ENCODE measurements at places on chromosomes 16 and 17.
A peak's percentile ranks its signal among the peaks of the same experiment; 100 is the strongest.

DNA sequence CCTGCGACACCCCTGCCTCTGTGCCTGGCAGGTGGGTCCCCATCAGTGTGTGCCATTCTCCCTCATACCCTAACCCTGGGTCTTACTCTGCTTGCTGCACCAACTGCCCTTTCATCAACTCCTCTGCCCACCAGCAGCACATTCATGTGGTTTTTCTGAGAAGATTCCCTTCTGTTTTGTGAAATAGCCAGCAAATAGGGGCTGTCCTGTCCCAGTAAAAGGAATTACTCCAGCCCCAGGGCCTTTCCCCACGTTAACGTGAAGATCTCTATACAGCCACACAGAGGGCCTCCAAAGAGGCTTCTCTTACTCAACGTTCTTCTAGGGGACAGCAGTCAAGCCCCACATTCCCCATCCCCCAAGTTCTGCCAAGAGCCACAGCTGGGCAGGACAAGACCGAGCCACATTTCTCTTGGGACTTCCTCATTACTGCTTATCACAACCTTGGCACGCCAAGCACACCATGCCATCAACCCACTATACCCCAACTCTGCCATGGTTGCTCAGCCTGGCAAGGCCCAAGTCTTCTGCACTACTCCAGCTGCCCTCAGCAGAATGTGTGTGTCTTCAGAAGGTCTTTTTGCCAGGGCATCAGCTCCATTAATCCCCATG, 18.7 kb upstream of the CCL2 start:
- DNase-seq = no peak

DNA sequence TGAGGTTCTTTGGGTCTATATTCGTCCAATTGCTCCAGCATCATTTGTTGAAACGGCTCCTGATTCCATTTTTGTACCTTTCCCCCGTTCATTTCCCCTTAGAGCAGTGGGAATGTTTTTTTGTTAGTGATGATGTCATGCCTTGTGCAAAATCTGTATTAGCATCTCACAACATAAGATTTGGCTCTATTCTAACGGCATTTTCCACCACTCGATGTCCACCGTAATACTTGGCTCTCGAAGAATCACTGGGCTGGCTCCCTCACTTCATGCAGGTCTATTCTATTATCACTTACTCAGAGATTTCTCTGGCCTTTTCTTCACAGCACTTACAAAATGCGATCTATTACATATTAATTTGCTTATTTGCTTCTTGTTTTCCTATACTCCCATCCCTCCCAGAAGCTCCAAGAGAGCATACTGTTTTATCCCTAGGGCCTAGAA, 571 bp upstream of the NME1 start:
- no peak for DNase-seq

GRCh38 chr16:28602529-28602928, 5.7 kb upstream of the SULT1A2 start:
- DNase-seq = no peak

DNA sequence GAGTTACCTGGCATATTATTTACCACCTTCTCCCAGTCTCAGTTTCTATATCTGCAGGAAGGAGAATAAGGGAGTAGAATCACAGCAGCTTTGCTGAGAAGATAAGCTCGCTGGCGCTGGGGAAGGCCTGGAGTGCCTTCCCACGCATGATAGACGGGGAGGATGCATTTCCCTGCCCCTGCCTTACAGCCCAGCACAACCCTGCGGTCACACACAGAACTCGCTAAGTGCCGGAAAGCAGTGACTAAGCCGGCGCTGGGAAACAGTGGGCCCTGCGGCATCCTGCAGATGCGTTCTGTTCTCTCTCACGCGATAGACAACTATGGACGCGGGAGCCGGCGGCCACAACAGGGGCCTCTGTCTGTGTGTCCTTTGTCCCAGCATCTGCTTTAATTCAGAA, 4.8 kb downstream of the CA5A start:
- peak; percentile 70 for DNase-seq

DNA sequence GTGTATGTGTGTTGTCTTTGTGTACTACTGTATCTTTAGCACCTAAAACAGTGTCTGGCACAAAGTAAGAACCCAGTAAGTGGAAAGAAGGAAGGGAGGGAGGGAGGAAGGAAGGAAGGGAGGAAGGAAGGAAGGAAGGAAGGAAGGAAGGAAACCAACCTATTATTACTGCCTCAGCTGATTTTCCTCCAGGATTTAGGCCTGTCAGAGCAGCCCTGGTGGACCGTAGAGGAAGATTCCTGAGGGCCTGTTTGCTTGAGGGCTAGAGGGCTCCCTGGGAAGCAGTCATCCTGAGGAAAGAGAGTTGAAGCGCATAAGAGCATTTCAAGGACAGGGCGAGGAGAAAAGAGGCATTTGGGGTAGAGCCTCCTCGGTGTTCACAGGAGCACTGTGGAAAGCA, 61.5 kb downstream of the WSB1 start:
- DNase-seq = no peak

DNA sequence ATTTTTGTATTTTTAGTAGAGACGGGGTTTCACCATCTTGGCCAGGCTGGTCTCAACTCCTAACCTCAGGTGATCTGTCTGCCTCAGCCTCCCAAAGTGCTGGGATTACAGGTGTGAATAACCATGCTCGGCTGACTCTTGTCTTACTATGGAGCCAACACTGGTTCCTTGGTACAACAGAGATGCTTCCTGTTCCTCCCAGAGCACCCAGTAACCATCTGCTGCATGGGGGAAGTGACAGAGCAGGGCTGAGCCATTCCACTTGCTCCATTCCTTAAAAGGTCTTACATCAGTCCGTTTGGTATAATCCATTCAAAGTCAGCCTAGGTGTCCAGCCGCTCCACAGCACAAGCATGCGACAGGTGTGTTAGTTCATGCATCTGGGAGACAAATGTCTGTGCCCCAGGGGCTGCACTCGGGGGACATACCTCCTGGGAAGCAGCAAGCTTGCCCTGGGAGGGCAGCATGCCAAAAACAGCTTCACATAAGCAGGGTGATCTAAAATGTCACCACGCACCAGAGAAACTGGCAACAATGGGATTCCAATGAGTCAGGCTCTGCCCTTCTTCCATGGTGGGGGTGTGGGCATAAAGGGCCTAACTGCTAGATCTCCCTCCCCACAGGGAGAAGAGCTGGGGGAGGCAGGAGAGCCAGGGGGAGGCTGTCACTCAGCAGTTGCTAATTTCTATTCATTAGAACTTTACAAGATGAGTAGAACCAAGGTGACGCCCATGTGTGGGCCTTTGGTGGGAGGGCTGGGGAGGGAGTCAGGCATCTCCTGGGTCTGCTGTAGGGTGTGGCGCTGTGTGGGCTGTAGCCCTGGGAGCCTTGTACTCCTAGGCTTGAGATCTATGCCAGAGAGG, 35.5 kb downstream of the PIPOX start:
- DNase-seq = no peak

GRCh38 chr16:75236736-75237397, 14.6 kb downstream of the BCAR1 start:
- DNase-seq = no peak

DNA sequence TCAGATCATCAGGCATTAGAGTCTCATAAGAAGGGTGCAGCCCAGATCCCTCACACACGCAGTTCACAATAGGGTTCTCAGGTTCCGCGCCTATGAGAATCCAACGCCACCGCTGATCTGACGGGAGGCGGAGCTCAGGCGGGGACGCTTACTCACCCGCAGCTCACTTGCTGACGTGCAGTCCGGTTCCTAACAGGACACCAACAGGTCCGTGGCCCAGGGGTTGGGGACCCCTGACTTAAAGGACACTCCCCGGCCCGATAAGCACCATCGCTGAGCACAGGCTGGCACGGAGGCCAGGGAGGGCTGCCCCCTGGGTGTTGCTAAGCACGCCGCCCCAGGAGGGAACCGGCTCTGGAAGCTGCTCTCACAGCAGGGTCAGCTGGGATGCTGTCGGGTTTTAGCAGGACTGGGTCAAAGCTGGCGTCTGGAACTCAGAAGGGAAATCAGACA, 30.1 kb upstream of the BAHCC1 start:
- DNase-seq = peak; percentile 60

GRCh38 chr17:29650396-29650795, 27.7 kb upstream of the CORO6 start:
- no peak for DNase-seq

DNA sequence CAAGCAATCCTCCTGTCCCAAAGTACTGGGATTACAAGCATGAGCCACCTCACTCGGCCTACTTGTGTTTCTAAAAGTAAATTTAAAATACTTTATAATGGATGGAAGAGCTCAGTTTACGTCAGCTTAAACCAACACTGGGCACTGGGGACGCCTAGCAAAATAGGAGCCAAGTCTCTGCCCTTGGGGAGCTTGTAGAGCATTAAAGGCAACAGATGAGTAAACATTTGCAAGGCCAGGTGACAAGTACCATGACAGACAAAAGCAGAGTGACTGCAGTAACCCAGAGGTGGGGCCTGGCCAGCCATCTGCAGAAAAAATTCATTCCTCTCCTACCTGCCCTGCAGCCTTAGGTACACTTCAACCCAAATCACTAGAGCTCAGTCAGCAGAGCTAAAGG, 12.1 kb upstream of the NLK start:
- no peak for DNase-seq

- no peak for DNase-seq
Observed at GRCh38 chr17:46037722-46038255, 38.7 kb downstream of the STH start.

DNA sequence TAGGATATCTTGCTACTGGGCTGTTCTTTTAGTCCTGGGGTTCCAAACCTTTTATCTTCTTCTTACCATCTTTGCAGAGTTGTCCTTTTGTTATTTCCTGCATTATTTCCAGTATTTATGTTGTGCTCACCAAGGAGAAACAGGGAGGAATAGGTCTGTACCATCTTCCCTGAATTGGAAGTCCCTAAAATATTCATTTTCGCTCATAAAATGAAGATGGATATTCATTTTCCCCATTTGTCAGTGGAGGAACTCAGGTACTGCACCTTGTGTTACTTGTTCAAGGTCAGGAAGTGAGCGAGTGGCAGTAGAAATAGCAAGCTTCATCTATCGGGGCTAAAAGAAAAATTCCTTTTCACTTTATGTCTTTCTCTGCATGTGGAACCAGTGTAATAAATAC, 989.7 kb downstream of the CDH11 start:
- DNase-seq = no peak

GRCh38 chr17:17022011-17022410, 20.2 kb upstream of the MPRIP start:
- DNase-seq = no peak

GRCh38 chr16:53061701-53062159, 6.9 kb downstream of the CHD9 start:
- DNase-seq = peak; percentile 74

GRCh38 chr16:53031323-53031942, 21.3 kb downstream of the CHD9NB start:
- DNase-seq = no peak

DNA sequence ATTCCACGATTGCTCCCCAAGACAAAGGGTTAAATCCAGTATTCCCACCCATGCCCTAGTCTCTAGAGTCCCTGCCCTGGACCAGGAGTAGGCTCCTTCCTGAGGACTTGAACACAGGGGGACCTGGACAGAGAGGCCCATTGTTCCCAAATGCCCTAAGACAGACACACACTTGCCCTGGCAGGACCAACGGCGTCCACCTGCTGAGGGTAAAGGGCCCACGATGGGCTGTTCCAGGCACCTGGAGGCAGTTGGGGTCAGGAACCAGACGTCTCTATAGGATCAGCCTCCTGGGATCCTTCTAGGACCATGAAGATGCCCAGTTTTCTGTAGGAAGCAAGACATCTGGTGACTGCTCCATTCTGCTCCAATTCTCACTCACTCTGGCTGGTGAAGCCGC, 39.3 kb downstream of the TNFRSF13B start:
- DNase-seq = no peak

GRCh38 chr16:75042426-75043174, 43.8 kb downstream of the ZNRF1 start:
- DNase-seq = no peak

DNA sequence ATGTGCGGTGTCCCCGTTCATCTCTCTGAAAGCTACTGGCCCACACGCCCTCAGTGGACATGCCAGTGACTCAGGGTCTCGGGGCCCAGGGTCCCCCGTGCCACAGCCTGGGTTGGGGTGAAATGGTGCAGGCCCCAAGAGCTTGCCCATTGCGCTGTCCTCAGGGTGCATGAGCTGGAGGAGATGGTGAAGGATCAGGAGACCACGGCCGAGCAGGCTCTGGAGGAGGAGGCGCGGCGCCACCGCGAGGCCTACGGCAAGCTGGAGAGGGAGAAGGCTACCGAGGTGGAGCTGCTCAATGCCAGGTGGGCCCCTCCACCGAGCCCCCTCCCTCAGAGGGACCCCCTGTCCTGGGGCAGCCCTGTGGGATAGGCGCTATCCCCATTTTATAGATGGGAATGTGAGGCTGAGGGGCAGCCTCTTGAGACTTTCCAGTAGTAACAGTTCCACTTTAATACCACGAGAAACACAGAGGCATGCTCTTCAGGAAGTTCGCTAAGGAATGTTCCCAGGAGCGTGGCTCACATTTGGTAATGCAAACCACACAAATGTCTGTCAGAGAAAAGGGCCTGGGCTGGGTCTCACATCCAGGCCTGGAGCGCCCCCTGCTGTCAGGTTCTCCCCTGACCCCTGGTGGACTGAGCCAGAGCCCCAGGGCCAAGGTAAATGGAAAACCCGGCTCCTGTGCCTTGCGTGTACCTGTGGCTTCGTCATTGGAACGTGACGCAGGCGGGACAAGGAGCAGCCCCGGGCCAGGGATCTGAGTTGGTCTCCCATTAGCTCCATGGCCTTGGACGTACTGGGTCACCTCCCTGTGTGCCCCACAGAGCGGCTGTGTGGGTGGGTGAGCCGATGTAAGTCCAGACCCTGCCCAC, 133.7 kb downstream of the RAB11FIP4 start:
- DNase-seq = peak; percentile 95

- DNase-seq = peak; percentile 89
Observed at GRCh38 chr17:2400474-2400866, 390 bp downstream of the MNT start.

DNA sequence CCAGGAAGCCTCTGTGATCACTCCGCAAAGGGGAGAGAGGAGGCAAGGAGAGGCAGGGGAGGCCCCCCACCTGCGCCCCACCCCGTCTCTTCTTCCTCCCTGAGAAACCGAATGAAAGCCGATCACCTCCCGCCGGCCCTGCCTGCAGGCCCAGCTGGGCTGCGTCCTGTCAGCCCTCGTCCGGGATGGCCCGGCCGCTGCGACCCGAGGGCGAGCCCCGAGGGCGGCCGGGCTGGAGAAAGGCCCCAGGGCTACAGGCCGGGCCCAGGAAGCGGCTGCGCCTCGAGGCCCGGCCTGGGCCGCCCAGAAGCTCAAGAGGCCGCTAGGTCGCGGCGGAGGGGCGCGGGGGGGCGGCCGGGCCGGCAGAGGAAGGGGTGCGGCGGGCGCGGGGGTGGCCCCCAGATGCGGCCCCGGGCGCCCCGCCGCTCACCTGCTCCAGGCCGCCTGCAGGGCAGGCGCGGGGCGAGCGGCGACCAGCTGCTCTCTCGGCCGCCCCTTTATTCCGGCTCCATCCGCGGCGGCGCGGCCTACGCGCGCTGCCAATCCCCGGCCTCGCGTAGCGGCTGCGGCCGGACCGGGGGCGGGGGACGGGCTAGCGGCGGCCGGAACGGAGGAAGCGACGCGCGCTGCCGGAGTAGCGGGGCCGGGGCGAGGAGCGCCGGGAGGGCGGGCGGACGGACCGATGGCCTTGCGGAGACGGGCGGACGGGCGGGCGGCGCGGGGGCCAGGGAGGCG, at the start of gene ZNF319:
Gene ZNF319 (minus strand): TSS at position 702 of the 735 bp plus-strand sequence. CDS start 2,407 bp downstream, outside the sequence.
- no peak for DNase-seq

Measured in activated CD4-positive, alpha-beta T cell treated with anti-CD3 and anti-CD28 coated beads, Interleukin-2, amount 10 ng/mL, durations not matched to agents 24 days and 14 days (primary cell).